ENCODE measurements at places on chromosomes 11 and 22.

DNA sequence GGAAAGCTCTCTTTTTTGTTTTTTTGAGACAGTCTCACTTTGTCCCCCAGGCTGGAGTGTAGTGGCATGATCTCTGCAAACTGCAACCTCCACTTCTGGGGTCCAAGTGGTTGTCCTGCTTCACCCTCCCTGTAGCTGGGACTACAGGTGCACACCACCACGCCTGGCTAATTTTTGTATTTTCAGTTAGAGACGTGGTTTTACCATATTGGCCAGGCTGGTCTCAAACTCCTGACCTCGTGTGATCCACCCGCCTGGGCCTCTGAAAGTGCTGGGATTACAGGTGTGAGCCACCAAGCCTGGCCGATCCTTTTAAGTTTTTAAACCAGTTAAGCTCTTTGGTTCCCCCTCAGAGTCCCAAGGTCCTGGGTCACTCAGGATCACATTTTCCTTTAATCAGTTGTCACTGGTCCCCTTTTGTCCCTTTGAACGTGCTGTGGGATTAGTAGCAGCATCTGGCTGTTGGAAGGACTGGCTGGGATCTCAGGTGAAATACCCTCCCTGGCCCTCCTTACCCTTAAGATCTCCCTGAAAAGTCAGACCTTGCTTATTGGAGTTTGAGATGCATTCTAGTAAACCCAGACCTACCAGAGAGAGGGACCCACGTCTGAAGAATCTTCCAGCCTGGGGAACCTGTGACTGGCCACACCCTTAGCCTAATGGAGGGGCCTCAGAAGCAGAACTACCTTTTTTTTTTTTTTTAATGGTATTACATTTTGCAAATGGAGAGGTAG is 8.1 kb downstream of the MALAT1 start:
- DNase-seq: no peak

DNA sequence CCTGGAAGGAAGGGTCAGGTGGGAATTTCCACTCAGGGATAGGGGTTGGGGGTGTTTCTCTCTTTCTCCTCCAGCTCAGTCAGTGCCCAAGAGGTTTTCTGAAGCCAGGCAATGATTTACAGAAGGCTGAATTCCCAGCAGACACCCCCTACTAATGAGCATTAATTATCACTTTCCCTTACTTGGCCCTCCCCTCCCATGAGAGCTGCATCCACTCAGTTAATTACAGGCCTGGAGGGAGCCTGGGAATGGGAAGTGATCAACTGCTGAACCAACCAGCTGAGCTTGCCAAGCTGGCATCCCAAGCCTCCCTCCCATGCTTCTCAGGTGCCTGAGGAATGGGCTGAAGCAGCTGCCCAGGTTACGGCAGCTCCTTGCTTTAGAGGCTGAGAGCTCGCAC is 992 bp downstream of the LGALS12 start:
- DNase-seq: no peak

- DNase-seq: no peak
These were observed 2.0 kb upstream of the KRTAP5-10 start for GRCh38 chr11:71563406-71563805.

DNA sequence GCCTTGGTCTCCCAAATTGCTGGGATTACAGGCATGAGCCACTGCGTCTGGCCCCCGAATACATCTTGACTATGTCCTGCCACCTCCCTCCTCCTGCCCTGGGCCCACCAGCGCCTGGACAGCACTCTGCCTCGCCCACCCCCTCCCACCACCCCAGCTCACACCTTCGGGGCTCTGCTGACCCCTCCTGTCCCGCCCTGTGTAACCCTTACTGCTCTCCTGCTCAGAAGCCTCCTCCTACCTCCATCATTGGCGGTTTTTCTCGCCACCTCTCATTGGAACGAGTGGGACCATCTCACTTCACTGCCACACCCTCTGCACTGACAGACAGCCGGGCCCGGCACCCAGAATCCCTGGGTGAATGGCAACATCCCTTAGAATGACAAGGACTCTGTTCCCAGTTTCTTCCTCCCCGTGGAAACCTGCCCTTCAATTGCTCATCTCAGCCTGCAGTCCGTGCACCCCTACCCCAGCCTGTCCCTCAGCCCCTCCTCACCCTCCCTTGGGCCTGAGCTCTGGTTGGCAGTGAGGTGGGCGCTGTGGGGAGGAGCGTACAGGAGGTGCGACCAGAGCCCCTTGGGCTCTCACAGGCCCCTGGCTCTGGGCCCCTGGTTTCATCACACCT is 32.2 kb downstream of the LRRC74B start:
- DNase-seq: no peak

- no peak for DNase-seq
These were observed 13.5 kb downstream of the SGSM3 start for GRCh38 chr22:40383905-40384304.

DNA sequence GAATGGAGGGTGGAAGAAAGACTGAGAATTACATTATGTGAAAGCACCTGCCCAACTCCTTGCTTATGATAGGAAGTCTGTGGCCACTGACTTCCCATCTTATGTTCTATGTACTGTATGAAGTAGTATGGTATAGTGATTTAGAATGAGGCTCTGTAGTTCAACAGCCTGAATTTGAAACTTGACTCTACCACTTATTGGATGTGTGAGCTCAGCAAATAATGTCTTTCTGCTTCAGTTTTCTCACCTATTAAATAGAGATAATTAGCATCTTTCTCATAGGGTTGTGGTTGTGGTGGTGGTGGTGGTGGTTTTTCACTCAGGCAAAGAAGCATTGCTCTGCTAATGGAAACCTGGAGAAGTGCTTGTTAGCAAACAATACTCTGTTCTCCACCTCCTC is 121.6 kb downstream of the PAX6 start:
- no peak for DNase-seq

GRCh38 chr22:17997456-17997855 is 26.9 kb downstream of the MICAL3 start:
- no peak for DNase-seq

DNA sequence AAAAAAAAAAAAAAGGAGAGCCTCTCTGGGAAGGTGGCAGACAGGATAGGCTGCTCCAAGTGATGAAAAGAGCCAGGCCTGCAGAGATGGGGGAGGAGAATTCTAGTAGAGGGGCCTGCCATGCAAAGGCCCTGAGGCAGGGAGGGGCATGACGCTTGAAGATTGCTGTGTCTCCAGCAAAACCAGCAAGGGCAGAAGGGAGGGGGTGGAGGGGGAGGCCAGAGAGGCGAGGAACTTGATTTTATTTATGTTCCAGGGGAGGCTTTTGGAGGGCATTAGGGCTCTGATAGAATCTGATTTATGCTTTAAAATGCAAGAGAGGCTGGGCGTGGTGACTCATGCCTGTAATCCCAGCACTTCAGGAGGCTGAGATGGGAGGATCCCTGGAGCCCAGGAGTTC is 16.7 kb upstream of the PACSIN2 start:
- DNase-seq: no peak

DNA sequence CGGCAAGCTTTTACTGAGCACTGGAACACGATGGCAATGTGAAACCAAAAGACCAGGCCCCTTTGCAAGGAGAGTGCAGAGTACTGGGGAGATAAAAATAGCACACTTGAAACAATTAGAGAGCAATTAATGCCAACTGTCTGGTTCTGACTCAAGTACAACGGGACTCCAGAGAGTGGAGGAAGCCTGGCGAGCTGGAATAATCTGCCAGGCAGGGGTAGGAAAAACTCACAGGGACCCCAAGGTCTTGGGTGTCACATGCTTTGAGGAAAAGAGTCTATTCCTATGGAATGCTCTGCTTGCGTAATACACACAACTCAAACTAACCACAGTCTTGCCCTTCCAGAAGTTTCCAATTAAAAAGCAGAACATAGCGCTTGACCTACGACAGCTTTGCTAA is 113.0 kb upstream of the CLMP start:
- DNase-seq: no peak

DNA sequence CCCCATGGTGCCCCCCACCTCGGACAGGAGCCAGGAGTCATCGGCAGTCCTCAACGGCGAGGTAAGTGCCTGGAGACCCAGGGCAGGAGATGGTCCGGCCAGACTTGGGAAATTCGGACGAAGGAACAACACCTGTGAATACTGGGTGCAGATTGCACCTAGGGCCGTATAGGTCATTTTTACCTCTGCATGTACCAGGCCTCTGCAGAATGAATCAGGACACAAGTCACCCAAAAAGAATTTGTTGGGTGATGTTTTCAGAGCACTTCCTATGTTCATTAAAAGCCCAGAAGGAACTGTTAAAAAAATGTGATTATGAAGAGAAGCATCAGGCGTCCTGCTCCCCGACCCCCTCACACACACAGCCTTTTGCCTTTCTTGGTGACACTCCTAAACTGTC is 93.9 kb downstream of the C11orf91 start:
- no peak for DNase-seq

DNA sequence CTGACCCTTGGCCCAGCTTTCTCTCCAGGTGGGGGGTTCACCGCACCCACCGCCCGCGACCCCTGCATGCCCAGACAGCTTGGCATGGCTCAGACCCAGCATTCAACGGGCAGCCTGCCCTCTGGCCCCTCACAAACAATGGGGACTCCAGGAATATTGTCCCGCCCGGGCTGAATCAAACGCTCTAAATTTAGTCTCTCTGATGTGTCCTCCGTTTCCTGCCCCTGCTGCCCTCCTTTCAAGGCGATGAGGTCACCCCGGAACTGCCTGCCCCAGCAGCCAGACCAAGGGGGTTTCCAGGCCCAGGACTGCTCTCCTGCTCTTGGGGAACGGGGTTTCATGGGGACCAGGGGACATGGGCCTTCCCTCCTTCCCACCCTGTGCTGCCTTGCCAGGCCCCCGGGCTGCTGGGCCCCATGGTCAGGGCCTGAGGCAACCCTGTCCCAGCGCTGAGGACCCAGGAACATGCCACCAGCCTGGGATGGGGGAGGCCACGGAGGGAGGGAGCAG is 10.1 kb upstream of the PDGFB start:
- DNase-seq: no peak

- DNase-seq: no peak
These were observed 61.8 kb downstream of the SHANK2 start for GRCh38 chr11:71190551-71190950.

DNA sequence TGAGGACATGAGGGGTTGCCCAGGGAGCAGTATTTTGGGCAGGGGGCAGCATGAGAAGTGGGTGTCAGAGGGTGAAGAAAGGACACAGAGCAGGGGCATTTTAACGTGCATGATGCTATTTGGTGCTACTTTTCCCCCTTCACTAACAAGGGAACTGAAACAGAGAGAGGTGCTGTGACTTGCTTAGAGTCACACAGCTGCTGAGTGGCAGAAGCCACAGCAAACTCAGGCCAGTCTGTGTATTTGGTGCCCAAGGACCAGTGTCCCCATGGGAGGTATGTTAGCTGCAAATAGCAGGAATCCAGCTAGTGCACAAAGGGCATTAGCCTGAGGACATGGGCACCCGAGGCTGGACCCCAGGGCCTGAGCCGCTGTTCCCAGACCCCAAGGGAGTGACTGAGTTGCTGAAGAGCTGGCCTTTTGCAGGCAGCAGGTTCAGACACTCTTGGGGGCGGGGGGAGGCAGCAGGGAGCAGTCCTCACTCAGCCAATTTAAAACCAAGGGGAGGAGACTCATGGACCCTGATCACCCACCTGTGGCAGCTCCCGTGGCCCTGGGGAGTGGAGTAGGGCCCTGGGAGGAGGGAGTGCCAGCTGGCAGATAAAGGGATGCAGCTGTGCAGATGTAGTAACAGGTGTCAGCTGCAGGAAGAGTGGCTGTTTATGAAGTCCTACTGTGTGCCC is 14.6 kb downstream of the PARVG start:
- DNase-seq: no peak

DNA sequence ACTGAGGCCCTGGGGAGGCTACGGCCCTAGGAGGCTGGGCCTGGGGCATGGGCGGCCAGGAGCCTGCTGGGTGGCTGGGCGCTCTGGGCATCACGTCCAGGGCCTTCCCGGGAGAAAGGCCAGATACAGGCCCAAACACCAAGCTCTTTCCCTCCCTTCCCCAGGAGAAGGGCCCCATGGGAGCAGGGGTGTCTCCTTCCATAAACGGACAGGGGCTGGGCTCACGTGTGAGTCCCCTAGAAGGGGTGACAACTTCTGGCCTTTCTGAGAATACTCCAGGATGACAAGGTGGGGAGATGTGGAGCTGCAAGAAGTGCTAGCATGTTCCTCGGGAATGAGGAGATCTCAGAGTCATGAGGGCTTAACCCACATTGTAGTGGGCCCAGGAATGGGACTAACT is 19.5 kb upstream of the SYT8 start:
- no peak for DNase-seq

DNA sequence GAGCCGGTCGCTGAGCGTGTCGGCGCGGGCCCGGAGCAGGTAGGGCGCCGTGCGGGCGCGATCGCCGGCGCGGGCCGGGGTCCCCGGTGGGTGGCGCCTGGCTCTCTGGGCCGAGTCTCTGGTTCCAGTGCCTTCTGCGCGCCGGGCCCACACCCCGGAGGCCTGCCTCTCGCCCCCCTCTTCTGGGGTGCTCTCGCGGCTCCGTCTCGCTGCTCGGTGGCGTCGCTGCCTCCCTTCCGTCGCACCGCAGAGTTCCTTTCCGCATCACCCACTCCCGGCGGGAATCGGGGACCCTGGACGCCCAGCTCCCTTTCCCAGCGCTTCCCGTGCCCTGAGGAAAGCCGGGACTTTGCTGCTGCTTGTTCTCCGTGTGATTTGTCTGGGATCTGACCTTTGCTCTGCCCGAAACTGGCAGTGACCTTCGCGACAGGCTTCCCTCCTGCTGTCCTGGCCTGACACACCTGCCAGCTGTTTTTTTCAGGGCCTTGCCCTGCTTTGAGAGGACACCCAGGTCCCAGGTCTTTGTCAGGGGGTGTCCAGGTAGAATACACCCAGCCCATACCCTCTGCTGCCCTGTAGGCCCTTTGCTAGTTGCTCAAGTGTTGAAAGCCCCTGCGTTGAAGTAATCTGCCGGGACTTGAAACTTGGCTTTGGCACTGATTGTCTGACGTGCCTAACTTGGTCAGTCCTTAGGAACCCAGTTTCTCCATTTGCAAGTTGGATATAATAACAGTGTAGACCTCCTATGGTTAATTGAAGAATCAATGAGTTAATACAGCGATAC is 711 bp downstream of the FDX1 start:
- DNase-seq: no peak

GRCh38 chr11:1390569-1391164 is 933 bp downstream of the BRSK2 start:
- DNase-seq: no peak

GRCh38 chr11:62579252-62579651 is 5.6 kb upstream of the EEF1G start:
- DNase-seq: no peak

- DNase-seq: no peak
These were observed 55.6 kb upstream of the RRM1 start for GRCh38 chr11:4039011-4039410.

DNA sequence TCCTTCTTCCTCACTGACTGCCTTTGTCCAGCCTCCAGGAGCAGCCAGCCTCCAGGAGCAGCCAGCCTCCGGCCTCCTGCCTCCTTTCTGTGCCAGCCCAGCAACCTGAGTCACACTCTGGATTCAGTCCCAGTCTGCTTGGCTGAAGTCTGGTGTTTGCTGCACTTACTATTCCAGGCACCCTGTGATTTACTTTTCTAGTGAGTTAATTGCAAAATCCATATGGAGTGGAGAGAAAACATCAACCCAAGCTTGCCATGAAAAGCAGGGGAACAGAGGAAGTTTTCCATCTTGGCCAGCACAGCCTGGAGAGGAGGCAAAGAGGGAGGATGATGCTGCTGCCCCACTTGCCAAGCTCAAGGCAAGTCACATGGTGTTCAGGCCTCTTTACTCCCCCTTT is 400.5 kb downstream of the TENM4 start:
- no peak for DNase-seq

Data from SW 1271 (cell line).